Cerebellar nuclear complex (tissue), 1 donor: ENCODE measurements at places on chromosomes 2 and 18.

GRCh38 chr2:134426721-134427120 lies 172.8 kb downstream of the MGAT5 start:
- no peak for DNase-seq

- no peak for DNase-seq
Measured at GRCh38 chr2:15667809-15668556, 76.3 kb downstream of the DDX1 start.

GRCh38 chr2:27074738-27075565 lies 3.5 kb upstream of the EMILIN1 start:
- no peak for DNase-seq

DNA sequence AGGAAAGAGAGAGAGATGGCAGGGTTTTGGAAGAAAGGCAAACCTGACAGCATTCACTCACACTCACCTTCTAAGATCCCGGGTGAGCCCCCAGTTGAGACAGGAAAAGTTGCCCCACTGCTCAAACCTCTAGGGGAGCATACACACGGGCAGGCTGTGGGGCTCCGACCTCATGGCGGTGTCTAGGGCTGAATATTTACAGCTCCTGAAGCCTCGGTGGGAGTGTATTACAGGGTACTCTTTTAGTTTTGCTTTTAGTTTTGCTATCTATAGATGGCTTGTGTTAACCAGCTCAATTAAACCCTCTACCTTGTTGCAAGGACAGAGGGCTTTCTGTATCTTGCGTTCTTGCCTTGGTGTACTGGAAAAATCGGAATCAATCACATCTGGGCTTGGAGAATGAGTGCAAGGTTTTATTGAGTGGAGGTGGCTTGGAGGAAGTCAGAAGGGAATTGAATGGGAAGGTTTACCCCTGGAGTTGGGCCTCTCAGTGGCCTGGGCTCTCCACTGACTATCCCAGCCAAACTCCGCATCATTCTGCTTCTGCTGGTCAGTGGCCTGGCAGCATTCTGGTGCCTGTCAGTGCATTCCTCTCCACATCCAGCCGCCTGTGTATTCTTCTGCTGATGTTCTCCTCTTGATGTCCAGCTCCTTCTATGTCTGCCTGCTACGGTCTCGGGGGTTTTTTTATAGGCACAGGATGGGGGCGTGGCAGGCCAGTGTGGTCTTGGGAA lies 10.1 kb upstream of the IFIH1 start:
- DNase-seq = no peak

- DNase-seq = no peak
Measured at GRCh38 chr2:216606551-216607276, 26.5 kb upstream of the IGFBP2 start.

DNA sequence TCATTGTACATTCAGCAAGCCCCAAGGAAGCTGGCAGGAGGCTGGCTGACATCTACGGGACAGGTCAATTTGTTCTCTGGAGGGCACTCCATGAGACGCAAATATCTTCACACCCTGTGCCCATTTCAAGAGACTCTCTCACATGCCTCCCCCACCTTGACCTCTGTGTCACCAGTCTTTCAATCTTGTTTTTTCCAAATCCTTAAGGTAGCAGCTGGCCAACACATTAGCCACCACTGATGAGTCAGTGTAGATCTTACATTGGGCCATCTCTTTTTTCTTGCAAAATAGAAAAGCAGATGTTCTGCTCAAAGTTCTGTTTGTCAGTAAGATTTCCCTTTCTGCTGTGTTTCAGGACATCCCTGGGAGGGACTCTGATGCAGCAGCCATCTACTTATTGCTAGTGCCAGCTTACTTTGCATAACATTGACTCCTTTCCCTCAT lies 1.7 kb upstream of the DPP4 start:
- no peak for DNase-seq

GRCh38 chr2:201157694-201158093 lies 25.2 kb upstream of the CASP10 start:
- DNase-seq = no peak

- no peak for DNase-seq
Measured at GRCh38 chr2:185475914-185476313, 262.7 kb upstream of the FSIP2 start.

GRCh38 chr2:136297994-136298393 lies 180.0 kb upstream of the CXCR4 start:
- no peak for DNase-seq

- DNase-seq = no peak
Measured at GRCh38 chr2:49035481-49035880, 118.8 kb downstream of the FSHR start.

DNA sequence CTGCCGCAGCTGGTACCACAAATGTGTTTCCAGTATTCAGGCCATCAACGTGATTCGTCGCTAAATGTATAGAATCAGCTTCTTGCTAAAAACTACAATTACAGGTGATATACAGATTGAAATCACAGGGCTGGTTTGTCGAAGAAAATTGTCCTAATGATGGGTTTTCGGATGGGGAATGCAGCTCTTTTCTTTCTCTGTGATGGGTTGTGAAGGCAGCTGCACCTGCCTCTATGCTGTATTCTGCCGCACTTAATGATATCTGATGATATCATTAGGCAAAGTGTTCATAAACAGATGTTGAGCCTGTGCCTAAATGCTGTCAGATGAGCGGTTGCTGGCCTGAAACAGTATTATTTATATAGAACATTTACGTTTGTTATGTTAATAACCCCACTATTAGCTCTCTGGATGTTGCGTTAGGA lies 218.1 kb downstream of the ARHGAP15 start:
- DNase-seq = no peak

GRCh38 chr2:9703701-9704221 lies 73.0 kb upstream of the YWHAQ start:
- DNase-seq = no peak

DNA sequence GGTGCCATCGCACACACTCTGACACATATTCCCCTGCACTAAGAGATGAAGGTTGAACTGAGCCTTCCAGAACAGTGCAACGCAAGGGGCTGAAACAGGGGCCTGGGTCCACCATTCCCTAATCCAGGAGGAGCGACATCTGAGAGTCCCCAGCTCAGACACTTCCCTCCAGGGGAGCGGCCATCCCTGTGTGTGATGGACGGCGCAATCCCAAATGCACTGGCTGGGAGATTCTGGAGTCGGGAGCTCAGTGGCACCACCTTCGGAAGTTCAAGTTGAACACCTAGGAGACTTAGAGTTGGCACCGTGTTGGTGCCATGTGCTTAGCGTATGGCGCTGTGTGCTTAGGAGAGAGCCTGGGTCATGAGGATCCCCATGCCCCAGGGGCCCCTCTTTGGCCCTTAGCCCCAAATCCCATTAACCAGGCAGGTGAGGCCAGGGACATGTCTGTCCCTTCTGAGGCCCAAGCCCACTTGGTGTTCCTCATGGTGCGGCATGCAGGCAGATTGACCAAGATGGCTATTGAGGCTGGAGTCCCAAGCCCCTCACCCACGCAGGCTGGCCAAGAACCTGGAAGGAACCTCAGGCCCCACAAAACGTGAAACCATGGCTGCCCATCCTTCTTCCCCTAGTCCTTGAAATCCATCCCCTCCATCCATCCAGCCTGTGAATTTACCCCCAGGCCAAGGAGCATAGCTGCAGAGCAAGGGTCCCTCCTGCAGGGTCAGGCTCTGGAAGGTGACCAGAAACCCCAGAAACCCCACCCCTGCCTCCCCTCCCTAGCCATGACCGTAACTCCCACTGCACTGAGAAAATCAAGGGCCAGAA lies 114.1 kb upstream of the OTOS start:
- no peak for DNase-seq

DNA sequence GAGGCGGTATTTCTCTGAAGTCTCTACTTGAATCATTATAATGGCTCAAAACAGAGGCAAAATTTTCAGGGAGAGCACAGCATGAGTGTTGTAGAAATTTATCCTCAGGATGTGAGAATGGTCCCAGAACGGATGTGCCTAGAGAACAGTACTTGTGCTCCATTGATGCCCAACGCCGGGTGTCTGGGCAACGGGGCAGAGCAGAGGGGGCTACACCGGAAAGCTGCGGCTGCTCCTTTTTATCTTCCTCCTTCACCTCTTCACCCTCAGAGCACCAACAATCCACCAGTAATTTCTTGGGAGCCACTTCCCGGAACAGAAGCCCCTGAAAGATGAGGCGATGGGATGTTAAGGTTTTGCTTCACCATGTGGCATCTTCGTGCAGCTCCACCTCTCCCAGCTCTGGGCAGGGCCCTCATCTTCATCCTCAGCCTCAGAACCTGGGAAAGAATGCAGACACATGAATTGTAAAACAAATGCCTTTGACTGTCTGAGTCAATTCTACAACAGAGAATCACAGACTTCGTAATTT lies 71.5 kb downstream of the PTGR3 start:
- no peak for DNase-seq

GRCh38 chr18:64090876-64091275 lies 58.0 kb downstream of the LINC00305 start:
- DNase-seq = no peak

GRCh38 chr2:144659731-144660275 lies 139.9 kb upstream of the ZEB2 start:
- DNase-seq = no peak

- DNase-seq = no peak
Measured at GRCh38 chr2:43437363-43437762, 158.5 kb downstream of the THADA start.

- DNase-seq = no peak
Measured at GRCh38 chr2:196915507-196916189, 10.9 kb downstream of the PGAP1 start.

GRCh38 chr2:24613154-24613814 lies 122.2 kb downstream of the NCOA1 start:
- DNase-seq = no peak

DNA sequence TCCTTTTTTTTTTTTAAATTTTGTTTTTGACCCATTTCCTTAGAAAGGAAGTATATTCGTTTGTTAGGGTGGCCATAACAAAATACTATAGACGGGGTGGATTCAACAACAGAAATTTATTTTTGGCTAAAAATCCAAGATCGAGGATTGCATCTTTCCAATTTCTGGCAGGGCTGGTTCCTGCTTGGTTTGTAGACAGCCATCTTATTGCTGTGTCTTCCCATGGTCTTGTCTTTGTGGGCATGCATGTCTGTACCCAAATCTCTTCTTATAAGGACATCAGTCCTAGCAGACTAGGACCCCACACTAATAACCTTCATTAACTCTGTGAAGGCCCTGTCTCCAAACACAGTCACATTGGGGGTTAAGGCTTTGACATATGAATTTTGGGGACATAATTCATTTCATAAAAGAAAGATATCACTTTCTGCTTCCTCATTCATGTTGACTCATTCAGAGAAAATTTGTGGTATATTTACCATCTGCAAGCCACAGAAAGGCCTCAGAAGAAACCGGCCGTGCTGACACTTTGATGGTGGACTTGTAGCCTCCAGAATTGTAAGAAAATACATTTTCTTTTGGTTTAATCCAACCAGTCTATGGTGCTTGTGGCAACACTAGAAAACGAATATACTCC lies 262.1 kb downstream of the LPIN1 start:
- DNase-seq = no peak

DNA sequence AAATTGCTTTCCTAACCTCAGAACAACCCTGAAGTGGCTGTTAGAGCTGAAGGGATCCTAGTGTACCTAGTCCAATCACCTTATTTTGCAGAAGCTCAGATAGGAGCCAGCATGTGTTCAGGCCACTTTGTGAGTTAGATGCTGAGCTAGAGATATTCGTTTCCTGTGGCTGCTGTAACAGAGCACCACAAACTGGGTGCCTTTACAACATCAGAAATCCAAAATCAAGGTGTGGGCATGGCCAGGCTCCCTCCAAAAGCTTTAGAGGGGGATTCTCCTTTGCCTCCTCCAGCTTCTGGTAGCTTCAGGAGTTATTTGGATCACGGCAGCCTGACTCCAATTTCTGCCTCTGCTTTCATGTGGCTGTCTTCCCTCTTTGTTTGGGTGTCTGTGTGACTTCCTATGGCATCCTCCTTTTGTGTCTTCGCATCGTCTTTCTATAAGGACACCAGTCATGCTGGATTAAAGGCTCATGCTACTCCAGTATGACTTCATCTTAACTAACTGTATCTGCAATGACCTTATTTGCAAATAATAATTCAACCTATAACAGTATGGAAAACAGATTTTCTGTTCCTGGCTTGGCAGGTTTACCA lies 86.3 kb upstream of the TGFA start:
- DNase-seq = no peak

- no peak for DNase-seq
Measured at GRCh38 chr2:237702441-237703391, 75.3 kb downstream of the LRRFIP1 start.

DNA sequence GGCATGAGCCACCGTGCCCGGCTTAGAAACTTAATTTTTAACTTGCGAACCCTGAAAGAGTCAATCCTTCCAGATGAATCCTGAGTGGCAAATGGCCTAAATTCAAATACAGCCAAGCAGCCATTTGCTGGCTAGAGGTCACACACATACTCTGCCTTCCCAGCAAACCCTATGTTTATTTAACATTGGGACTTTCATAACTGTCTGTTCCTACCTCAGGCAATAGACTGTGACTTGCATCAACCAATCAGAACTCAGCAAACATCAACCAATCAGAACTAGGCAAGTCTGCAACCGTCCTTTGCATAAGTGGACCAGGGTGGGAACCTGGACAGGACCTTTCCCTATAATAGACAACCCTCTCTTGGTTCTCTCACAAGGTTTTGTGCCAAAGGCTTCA lies 127.5 kb downstream of the DTNB start:
- no peak for DNase-seq

DNA sequence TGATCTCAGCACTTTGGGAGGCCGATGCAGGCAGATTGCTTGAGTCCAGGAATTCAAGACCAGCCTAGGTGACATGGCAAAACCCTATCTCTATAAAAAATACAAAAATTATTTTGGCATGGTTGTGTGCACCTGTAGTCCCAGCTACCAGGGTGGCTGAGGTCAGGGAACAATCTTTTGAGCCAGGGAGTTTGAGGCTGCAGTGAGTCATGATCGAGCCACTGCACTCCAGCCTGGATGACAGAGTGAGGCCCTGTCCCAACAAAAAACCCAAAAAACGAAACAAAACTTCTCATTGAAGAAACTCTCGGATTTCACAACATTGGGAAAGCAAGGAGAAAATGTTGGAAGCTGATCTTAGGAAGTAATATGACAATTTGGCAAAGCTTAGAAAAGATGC lies 317.3 kb upstream of the MGAT5 start:
- DNase-seq = no peak

GRCh38 chr2:200130762-200131166 lies 175.4 kb downstream of the MAIP1 start:
- DNase-seq = no peak

- no peak for DNase-seq
Measured at GRCh38 chr2:102114290-102114721, 28.2 kb upstream of the IL1R1 start.
